PC-3 (cell line): ENCODE measurements at places on chromosomes 11 and 22. TPM values are rescaled to one million over a fixed set of nuclear protein-coding genes. Genes with fewer than 3 reads are reported as not detected.

The TBX1 gene
- total RNA-seq, result 15.9 and 18.6 TPM in 2 replicates

- peaks cover 83% of the 10 kb centered on the region for H3K4me1 ChIP-seq
- no peak for DNase-seq
- H3K27me3 ChIP-seq, result no peaks in the 10 kb centered on the region
- H3K36me3 ChIP-seq, result peaks cover 12% of the 10 kb centered on the region
- H3K27ac ChIP-seq, result peak overlapping the region; percentile 94
- peak overlapping the region; percentile 60 for H3K4me3 ChIP-seq
These were observed 8.0 kb upstream of the AHNAK start for GRCh38 chr11:62554387-62555167.

The C22orf42 gene
- not detected in 2 replicates for total RNA-seq

DNA sequence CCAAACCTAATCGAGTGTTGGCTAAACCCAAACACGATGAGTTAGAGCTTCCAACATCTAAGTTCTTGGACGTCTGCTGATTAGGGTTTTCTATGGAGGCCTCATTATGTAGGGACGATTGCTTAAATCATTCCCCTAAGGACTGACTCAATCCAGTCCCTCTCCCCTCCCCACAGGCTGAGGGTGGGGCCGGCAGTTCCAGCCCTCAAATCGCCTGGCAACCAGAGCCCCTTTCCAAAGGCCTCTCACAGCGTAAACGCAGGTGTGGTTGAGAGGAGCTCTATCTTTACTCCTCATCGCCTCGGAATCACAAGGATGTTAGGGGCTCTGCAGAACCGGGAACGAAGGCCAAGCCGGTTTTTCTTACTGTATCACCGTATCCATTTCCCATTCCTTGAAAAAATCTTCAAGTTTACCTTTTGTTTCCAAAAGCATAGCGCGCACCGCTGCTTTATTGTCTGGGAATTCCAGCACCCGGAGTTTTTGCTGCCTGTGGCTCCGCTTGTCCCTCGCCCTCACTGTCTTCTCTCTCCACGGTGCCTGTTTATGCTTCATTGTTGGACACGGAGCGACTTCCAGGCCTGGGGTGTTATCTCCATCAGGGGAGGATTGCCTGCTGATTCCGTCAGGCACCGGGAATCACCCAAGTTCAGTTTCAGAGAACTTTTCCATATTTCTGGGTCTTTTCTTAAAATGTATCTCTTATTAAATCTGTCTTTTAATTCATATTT lies 13.8 kb upstream of the IFITM3 start:
- H3K36me3 ChIP-seq, result no peaks in the 10 kb centered on the region
- no peak overlapping the region for H3K4me3 ChIP-seq
- no peak overlapping the region for H3K27ac ChIP-seq
- DNase-seq, result no peak

The SCYL1 gene
- total RNA-seq, result 201 and 262 TPM in 2 replicates

- H3K4me3 ChIP-seq, result no peak overlapping the region
- no peak overlapping the region for H3K27ac ChIP-seq
- H3K4me1 ChIP-seq, result no peaks in the 10 kb centered on the region
- H3K36me3 ChIP-seq, result no peaks in the 10 kb centered on the region
- H3K27me3 ChIP-seq, result peaks cover 61% of the 10 kb centered on the region
- DNase-seq, result no peak
These were observed 191.5 kb downstream of the CEP164 start for GRCh38 chr11:117519170-117519569.

DNA sequence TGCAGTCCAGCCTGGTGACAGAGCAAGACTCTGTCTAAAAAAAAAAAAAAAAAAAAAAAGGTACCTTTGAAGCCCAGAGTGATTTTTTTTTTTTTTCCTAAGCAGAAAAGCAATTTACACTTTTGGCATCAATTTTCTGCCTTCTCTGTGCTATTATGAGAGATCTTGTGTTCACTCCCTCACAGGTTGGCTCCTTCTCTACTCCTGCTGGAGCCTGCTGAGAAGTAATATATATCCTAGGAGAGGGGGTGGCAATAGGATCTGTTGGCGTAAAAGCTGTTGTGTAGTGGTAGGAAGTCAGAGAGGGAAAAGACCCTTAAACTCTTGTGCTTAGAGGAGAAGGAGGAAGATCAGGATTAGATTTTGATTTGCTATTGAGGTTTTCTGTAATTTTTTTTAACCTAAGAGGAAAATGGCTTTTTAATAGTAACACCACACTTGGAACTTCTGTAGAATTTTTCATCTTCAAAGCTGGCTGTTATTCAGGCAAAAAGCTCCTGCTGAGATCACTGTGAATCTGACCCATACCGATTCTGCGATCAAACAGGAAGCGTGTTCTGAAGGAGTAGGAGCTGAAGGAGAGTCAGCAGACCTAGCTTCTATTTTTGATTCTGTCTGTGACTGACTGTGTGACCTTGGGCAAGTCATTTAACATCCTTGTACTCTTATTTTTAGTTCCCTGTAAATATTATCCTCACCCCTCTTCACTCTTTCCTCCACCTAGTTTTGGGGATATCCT lies 77.7 kb downstream of the TRIM44 start:
- no peaks in the 10 kb centered on the region for H3K4me1 ChIP-seq
- no peak for DNase-seq
- H3K4me3 ChIP-seq, result no peak overlapping the region
- no peaks in the 10 kb centered on the region for H3K27me3 ChIP-seq
- no peak overlapping the region for H3K27ac ChIP-seq

GRCh38 chr11:115612046-115612730 lies 108.0 kb upstream of the CADM1 start:
- no peaks in the 10 kb centered on the region for H3K27me3 ChIP-seq
- H3K27ac ChIP-seq, result no peak overlapping the region
- DNase-seq, result no peak
- H3K4me3 ChIP-seq, result no peak overlapping the region

The FXYD2 gene
- total RNA-seq, result not detected in 2 replicates

DNA sequence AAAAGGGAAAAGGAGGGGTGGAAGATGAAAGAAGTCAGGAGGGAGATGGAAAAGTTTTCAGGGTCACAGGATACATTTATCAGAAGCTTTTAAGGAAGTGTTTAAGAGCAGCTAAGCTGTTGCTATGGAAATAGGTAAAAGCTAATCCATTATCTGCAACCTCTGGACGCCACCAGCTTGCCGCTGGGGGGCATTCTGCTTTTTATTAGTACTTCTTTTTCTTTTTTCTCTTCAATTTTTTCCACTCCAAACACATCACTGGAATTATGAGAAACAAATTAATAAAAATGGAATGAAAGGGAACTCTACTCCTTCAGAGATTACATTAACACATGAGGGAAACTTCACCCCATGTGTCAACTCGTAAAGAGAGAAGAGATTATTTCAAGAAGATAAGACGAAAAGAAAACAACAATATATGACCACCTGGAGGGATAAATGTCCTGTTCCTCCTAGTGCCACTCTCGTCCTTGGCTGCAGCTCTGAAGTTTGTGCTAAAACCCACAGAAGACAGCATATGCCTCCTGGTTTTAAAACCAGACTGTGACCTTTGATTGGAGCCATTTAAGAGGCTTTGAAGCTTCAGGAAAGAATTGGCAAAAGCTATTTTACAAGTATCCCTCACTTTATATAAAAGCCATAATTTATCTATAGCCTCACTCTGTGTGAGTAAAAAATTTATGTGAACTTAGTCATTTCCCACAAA lies 972.8 kb downstream of the OPCML start:
- no peaks in the 10 kb centered on the region for H3K4me1 ChIP-seq
- H3K4me3 ChIP-seq, result no peak overlapping the region
- no peak overlapping the region for H3K27ac ChIP-seq
- no peaks in the 10 kb centered on the region for H3K36me3 ChIP-seq
- no peaks in the 10 kb centered on the region for H3K27me3 ChIP-seq
- no peak for DNase-seq

DNA sequence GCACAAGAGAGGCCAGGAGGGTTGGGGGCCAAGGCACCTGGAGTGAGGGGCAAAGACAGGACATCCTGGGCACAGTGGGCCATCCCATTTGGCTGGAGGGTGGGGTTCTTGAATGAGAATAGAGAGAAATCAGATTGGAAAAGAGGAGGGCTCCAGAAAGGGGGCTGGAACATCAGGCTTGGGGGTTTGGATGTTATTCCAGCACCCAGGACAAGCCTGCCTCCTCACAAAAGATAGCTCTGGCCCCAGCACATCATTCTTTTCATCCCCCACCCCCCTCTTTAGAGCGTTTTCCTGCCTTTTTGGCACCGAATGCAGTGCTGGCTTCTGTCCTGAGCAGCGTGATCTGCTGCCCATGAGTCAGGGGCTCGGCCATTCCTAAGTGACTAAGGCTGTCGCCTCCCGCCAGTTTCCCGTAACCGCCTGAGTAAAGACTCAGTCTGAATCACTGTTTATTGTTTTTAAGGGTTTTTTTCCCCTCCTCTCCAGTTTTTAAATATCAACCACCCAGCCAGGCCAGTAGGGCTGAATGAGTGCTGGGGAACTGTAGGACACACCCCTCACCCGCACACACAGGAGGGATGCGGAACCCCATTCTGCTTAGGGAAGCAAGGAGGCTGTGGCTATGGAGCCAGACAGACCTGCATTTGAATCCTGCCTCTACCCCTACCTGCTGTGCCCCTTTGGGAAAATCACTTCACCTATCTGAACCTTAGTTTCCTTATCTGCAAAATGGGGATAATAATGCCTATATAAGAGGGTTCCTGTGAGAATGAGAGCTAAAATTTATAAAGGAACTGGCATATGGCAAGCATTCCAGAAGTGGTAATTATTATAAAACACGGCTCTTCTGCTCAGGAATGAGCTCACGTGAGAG lies 32.4 kb upstream of the NAV2 start:
- H3K36me3 ChIP-seq, result no peaks in the 10 kb centered on the region
- peak; percentile 97 for DNase-seq
- H3K27me3 ChIP-seq, result no peaks in the 10 kb centered on the region
- peak overlapping the region; percentile 66 for H3K27ac ChIP-seq

DNA sequence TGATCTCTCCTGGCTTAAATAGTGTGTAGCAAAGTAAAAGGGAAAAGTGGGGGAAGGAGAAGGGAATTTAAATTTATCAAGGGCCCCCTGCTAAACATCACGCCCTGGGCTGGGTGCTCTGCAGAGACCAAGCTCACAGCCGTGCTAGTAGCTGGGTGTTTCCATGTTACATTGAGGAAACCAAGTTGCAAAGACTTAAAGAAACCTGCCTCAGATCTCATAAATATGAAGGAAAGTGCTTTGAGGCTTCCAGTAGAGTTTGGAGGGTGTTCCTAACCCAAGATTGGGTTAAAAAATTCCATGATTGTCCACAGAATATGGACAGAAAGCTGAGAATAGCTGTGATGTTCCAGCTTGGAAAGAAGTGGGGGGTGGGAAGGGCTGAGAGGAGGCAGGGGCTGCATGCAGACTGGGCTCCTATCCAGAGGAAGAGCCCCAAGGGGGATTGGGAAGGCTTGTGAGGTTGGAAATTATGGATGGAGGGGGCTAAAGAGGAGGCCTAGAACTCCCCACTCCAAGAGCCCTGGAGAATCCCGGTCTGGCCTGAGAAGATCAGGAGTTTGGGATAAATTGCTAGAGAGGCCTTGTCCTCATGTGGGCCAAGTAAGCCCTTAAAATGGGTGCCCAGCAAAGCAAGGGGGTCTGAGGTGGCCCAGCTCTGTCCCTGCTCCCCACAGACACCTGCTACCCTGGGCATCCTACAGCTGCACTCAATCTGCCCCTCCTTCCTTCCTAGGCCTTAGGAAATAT lies 25.0 kb upstream of the OAF start:
- no peak overlapping the region for H3K4me3 ChIP-seq
- peak overlapping the region; percentile 46 for H3K27ac ChIP-seq
- no peak for DNase-seq
- no peaks in the 10 kb centered on the region for H3K36me3 ChIP-seq

DNA sequence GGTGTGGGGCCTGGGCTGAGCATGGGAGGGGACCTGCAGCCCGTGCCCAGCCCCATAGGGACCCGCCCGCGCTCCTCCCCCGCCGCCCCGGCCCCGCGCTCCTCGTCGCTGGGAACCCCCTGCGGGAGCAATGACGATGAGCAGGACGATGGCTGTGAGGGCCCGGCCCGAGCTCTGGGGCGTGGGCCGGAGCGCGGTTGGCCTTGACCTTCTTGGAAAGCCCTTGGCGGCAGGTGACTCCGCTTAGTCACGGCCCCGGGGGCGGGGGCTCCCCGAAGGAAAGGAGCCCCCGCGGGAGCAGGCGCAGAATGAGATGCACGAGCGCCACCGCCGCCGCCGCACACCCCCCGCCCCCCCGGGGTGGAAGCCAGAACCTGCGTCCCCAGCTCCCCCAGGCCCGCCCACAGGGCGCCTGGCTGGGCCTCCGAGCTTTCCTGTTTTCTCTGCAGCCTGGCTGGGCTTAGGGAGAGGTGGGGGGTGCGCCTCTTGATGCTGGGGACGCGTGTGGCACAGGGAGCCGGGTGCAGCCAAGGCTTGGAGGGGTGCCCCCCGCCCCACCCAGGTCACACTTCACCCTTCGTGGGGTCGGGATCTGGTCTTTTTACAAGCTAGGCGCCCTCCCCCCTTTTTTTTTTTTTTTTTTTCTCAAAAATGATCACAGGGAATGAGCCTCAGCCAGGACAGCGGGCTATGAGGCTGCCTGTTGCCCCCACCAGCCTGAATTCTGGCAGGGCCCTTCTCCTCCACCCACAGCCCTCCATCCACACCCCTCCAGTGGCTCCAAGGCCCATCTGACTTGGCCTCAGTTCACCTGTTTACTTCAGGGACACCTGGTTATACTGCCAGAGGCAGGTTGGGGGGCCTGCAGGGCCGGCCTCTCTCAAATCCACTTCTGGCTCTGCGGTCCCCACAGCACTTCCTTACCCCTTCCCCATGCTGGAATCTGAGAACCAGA lies 17.9 kb downstream of the CRELD2 start:
- no peaks in the 10 kb centered on the region for H3K27me3 ChIP-seq
- peak overlapping the region; percentile 53 for H3K4me3 ChIP-seq
- H3K4me1 ChIP-seq, result peaks cover 14% of the 10 kb centered on the region
- DNase-seq, result peak; percentile 57

DNA sequence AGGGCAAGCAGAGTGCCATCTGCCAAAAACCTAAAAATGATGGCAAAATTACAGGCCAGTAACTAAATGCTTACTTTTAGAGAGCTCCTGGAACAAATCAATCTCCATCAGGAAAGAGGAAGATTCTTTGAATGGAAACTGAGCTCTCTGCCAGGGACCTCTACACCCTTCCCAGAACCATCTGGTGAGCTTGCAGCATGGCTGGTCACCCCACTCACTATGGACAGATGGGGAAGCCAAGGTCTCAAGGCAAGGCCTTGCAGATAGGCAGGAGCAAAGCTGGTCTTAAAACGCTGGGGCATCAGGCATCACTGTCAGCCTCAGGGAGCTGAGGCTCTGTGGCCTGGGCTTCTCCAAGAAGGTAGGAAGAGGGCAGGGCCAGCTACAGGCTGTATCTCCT lies 36.2 kb downstream of the SERGEF start:
- no peaks in the 10 kb centered on the region for H3K4me1 ChIP-seq
- no peak overlapping the region for H3K4me3 ChIP-seq
- DNase-seq, result no peak
- H3K27ac ChIP-seq, result no peak overlapping the region
